Activated naive CD4-positive, alpha-beta T cell (primary cell): ENCODE measurements at places on chromosomes 6 and 20.

GRCh38 chr6:103570431-103570830 lies 1289.3 kb downstream of the HACE1 start:
- no peak for DNase-seq

- no peak for DNase-seq
These were observed 30.5 kb upstream of the SMIM8 start for GRCh38 chr6:87291883-87292282.

DNA sequence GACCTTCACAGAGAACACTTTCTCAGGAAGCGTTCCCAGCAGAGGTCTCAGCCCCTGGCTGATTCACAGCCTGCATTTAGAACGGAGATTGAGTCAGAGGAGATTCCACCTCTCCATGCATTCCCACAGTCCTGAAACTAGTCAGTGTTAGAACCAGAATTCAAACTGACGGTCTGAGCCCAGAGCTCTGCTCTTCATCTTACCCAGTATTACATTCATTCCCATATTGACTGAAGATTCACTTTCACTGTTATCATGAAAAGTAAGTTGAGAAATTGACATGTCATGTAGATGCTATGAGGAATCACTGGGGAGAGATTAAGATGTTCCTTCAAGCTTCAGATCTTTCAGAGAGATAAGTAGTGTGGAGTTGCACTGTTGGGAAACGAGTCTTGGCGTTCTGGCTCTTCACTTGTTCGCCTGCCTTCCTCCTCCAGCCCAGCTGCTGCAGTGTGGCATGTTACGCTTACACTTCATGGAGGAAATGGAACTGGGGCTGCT lies 28.3 kb downstream of the MAS1 start:
- DNase-seq, result no peak

DNA sequence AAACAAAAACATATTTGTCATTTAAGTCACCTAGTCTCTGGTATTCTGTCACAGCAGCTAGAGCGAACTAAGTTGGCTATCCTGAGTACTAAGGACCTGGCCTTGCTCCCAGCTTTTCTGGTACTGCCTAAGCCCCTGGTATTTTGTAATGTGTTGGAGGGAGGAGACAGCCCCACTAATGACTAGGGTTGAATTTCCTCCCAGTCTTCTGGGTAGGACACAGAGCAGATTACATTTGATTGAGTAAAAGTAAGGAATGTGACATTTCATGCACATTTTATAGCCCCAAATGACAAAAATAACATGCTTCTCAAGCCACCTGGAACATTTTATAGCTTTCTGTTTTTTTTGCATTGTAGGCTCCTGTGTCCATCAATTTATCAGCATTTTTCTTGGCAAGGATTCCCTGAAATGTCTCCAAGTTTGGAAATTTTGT lies 47.9 kb upstream of the DDR1 start:
- DNase-seq, result no peak

GRCh38 chr6:50785921-50786320 lies 32.8 kb upstream of the TFAP2B start:
- DNase-seq, result no peak

DNA sequence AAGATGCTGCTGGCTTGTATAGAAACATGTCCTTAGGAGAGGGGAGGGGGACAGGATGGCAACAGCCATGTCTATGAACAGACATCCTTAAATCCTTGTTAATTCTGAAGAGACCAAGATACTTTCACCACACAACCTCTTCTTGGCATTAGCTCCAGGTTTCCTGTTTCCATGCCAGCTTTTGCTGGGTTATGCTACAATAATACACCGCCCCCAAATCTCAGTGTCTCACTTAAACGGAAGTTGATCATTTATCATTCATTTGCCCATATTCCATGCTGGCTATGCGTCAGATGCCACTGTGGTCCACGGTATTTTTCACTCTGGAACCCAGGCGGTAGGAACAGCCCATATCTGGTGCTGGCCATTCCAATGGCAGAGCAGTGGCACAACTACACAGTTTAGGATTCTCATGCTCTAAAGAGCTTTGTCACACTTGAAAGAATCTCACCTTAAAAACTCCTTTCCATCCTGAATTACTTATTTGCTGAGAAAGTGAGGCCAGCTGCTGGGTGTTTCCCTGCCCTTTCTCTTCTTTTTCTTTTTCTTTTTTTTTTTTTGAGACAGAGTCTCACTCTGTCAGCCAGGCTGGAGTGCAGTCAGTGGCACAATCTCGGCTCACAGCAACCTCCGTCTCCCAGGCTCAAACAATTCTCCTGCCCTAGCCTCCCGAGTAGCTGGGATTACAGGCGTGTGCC lies 3.7 kb upstream of the RNASET2 start:
- DNase-seq, result no peak

DNA sequence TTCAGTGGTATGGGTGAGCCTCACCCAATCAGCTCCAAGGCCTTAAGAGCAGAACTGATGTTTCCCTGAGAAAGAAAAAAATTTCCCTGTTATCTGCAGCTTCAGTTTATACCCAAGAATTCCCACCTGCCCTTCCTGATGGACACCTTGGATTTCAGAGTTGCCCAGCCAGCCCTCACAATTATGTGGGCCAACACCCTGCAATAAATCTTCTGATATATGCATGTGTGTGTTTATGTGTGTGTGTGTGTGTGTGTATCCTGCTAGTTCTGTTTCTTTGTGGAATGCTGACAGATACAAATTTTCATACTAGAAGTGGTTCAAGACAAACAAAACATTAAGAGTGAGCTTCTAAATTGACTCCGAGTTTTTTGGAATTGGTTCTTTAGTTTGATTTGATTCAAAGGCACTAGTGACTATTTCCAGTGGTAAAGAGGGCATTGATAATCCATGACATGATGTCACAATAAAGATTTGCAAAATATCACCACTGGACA lies 246.6 kb upstream of the BTBD3 start:
- no peak for DNase-seq

DNA sequence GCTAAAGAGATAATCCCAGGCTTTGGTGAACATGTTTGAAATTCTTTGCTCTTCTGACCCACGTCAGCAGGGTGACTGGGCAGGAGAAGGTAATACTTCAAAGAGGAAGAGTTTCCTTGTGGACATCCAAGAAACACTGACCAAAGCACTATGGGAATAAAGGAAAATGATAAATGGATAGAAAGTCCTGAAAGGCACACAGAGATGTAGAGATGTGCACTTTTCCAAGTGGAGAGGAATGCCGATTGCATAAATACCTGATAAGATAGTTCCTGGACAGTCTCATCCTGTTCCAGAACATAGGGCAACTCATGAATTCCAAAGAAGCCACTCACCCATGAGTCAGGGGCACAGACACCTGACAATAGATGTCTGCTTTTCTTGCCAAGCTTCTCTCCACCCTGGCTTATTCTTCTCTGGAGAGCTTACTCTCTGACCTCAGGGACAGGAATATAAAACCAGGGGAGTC lies 191.3 kb upstream of the FOXA2 start:
- no peak for DNase-seq

GRCh38 chr20:51001430-51002265 lies 21.3 kb downstream of the KCNG1 start:
- DNase-seq, result no peak

GRCh38 chr20:16293590-16293989 lies 279.7 kb downstream of the KIF16B start:
- no peak for DNase-seq

- DNase-seq, result no peak
These were observed 22.8 kb downstream of the PCMTD2 start for GRCh38 chr20:64278317-64278681.

GRCh38 chr6:122787721-122788120 lies 1.3 kb upstream of the SMPDL3A start:
- DNase-seq, result no peak

DNA sequence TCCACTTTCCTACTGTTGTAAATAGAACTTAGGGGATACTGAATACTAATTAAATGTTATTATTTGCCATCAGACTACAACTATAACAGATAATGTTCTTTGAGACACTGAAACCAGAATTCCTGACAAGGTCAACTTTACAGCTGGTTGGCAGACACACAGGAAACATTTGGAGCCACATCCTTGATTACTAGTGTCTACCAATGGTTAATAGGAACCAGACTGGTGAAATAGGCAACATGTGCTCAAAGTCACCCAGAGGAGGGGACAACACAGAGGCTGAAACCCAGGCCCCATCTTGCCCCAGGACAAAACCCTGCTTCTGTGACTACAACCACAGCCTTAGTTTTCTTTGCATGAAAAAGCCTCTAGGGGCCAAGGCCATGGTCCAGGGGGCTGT lies 47.8 kb upstream of the NT5E start:
- no peak for DNase-seq

GRCh38 chr6:43120944-43121913 lies 45.1 kb downstream of the PTK7 start:
- DNase-seq, result no peak

- no peak for DNase-seq
These were observed 4.5 kb upstream of the CITED2 start for GRCh38 chr6:139378882-139379341.

- DNase-seq, result no peak
These were observed 76.7 kb downstream of the RNF182 start for GRCh38 chr6:14001329-14002012.

DNA sequence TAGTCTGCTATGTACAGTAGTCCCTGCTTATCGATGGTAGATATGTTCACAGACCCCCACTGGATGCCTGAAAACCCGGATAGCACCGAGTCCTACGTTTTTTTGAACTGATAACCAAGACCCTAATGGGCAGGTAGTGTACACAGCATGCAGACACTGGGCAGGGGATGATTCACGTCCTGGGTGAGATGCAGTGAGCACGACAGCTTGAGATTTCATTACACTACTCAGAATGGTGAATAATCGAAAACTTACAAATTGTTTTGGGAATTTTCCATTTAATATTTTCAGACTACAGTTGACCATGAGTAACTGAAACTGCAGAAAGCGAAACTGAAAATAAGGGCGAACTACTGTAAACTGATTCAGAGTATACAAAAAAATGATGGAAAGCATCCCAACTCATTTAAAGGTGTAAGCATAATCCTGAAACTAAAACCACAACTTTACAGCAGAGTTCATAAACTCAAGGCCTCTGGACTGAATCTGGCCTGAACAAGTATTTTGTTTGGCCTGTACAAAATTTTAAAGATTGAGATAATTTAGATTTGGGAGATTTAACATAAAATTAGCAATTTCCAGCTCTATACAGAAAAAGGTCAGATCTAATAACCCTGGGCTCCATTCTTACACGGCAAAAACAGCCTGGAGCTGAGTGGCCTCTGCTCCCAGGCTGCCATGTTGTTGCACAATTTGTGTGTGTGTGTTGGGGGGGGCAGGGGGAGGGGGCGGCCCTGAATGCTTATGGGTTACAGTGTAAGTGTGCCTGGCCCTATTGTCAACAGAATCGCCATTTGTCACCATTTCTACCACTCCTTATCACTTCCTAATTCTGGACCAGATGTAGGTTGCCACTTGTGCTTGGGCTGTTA lies 34.9 kb downstream of the RNF24 start:
- no peak for DNase-seq

DNA sequence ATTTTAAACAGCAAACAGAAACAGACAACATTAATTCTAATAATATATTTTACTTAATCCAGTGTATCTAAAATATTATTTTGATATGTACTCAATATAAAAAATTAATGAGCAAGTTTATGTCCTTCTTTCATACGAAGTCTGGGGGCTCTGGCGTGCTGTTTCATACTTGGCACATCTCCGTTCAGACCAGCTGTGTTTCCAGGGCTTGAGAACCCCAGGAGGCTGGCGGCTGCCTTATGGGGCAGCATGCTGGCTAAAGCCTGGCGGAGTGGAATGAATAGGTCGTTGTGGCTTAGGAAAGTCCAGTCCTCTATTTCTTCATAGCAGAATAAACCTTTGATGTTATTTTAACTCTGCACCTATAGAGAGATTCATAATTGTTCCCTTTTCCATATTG lies 43.3 kb downstream of the DUSP22 start:
- DNase-seq, result no peak

- no peak for DNase-seq
These were observed 86.4 kb downstream of the EDN3 start for GRCh38 chr20:59386809-59387208.

DNA sequence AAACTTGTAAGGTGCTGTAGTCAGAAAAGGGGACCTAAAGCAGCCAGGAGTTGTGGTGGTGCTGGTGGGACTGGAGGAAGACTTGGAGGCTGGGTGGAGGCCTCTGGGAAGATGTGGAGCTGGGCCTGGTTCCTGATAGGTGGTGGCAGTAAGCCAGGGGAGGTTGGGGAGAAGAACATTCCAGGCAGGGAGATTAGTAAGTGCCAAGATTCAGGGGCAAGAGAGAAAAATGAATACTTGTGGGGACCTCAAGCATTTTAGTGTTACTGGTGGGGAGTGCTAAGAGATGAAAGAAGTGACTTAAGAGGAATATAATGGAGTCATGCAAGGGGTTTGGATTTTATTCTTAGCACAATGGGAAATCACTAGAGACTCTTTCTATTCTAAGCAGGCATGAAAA lies 79.0 kb upstream of the B3GAT2 start:
- DNase-seq, result no peak

DNA sequence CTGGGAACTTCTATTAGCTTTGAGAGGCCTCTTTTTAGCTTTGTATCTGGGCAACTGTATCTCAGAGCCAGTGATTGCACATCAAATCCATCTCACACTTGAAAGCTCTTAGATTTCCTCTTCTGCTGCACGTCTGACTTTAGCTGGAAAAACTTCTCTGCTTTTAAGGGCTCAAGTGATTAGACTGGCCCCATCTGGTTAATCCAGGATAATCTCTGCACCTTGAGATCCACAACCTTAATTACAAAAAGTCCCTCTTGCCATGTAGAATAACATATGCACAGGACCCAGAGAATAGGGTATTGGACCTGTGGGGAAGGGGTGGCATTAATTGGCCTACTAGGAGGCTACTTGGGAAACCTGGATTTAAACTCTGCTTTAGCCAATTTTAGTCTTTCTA lies 24.2 kb downstream of the KLHL31 start:
- DNase-seq, result no peak

DNA sequence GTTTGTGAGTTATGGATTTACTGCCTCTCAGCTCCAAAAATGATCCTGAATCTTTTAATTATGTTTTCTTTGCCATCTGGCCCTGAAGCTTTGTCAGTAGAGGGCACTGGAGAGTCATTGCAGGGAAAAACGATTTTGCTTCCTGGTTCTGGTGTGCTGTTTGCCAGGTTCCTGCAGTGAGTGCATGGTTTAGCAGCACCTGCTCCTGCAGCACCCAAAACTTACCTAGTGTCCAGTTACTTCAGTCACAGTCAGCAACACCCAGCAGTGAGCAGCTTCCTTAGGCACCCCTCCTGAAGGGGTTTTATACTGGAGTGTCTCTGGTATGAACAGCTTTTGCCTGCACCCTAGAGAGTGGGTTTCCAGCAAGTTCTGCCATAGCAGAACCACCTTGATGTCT lies 6.0 kb upstream of the TRIM26 start:
- no peak for DNase-seq

GRCh38 chr20:432677-433299 lies 24.7 kb downstream of the RBCK1 start:
- DNase-seq, result no peak

GRCh38 chr6:80234401-80234800 lies 127.9 kb downstream of the BCKDHB start:
- no peak for DNase-seq

- DNase-seq, result no peak
These were observed 62.9 kb downstream of the QRSL1 start for GRCh38 chr6:106692112-106692818.

- no peak for DNase-seq
These were observed 230.1 kb downstream of the SYNDIG1 start for GRCh38 chr20:24699321-24700165.
